ENCODE measurements at places on chromosomes 7 and 10.

GRCh38 chr7:47704936-47705335 is 123.0 kb upstream of the TNS3 start:
- DNase-seq: no peak

DNA sequence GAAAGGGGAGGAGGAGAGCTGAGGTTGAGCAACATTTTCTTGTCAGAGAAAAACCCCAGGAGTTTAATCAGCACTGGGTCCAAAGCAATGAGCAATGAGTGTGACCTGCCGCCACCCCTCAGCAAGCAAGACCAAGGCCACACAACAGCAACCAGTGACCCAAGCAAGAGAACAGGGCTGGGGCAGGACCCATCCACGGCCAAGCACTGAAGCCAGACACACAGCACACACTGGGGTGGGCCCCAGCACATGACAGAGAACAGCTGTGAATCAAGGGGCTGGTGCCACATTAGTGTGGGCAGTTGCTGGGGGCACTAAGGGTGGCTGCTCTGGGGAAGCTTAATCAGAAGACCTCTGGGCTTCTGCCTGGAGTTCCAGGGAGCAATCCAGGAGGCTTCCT is 16.2 kb downstream of the TMEM72 start:
- no peak for DNase-seq

GRCh38 chr10:11865561-11865960 is 42.4 kb downstream of the PROSER2 start:
- no peak for DNase-seq

DNA sequence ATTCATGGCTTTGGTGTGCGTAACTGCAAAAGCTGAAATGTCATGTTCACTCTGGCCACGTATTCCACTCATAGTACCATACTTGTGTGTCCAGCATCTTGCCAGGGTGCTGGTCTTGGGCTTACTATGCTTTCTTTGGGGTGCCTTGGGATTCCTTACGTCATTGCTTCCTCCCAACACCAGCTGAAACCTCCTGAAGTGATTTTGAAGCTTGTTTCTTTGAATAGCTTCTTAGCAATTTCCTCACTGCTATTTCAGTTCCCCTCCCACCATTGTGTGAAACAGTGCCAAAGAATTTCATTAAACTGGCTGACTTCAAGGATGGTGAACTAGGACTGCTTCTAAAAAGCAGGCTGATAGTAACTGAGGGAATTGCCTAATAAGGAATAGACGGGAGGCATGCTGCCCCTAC is 36.9 kb downstream of the ENTPD1 start:
- DNase-seq: peak; percentile 95

DNA sequence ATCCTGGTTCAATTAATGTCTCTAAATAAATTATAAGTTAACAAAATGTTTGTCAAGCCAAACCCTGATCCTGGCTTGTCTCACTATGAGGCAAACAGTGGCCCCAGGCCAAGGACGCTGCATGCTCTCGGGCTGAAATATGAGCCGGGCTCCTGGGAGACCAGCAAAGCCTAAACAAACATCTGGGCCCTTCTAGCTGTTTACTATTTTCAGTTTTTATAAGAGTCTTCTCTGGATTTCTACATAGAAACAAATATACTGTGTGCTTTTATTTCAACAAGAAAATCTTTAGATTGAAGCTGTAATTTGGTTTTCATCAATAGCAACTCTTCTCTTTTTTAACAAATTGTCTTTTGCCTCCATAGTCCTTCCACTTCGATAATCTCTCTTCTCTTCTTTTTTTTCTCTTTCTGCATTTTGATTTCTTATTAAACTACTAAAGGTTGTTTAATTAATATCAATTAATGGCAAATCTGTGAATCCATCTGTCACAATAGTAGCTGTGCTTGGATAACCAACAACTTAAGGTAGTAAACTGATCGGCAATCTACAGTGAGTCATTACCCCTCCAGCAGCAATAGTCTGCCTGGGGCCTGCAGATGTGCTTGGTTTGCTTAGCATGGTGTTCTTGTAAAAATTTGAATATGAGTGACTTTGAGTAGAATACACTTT is 83.3 kb upstream of the DNAJC1 start:
- DNase-seq: peak; percentile 58

DNA sequence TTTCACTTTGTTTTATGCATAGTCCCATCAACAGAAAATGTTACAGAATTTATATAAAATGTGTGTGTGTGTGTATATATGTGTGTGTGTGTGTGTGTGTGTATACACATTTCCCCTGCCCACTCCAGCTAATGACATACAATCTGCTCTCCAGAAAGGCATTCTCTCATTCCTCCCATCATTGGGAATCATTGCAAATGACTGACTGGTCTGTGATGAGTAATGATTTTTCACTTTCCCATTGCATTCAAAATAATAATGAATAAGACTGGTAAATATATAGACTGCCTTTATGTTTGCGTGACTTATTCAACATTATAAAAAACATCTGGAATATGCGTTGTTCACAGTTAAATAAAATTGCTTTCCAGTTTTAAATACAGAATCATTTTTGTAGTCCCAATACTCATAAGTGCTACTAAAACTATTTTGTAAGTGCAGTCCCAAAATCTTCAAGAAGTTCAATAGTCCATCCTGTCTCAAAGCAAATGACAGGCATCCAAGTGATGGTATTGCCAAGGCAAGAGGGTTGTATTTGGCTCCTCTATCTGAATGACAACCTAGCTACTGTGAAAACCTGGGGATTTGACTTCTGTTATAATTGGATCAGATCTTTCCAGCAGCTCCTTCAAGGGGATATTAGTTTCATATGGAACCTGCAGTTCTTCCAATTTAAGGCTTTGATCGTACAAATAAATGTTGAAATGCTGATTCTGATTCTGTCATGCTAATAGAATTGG is 150.9 kb downstream of the POLR1F start:
- DNase-seq: peak; percentile 64

Data from fibroblast of skin of back (primary cell).